ENCODE measurements at places on chromosomes 7 and 10.

DNA sequence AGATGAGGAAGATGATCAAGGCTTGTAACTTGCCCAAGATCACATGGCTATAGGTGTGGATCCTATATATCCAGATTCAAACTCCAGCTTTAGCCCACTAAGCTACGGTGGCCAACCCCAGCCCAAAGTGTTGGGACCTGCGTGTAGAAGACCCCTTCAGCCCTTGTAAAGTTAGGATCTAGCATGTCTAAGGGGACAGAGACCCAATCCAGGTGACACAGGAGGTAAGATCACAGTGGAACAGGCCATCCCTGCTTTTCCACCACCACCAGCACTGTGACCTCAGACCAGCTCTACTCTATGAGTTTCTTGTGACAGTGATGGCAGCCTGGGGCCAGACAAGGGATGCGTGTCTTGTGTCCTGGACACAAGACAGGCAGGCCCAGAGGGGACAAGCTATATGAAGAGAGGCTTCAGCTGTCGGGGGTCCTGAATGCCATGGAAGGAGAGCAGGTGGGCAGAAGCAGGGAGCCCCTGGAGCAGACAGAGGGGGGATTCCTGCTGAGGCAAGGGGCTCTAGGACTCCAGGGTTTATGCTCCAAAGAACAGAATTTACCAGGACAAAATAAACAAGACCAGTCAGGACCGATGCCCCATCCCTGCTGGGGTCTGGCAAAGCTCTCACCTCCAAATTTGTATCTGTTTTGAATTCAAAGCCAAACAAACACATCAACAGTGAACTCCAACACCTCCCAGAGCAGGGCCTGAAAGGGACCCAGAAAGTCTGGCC is 10.4 kb downstream of the GPRIN2 start:
- no peak for DNase-seq

- peak; percentile 7 for DNase-seq
These were observed 786 bp downstream of the ATP5F1C start for GRCh38 chr10:7788639-7789286.

DNA sequence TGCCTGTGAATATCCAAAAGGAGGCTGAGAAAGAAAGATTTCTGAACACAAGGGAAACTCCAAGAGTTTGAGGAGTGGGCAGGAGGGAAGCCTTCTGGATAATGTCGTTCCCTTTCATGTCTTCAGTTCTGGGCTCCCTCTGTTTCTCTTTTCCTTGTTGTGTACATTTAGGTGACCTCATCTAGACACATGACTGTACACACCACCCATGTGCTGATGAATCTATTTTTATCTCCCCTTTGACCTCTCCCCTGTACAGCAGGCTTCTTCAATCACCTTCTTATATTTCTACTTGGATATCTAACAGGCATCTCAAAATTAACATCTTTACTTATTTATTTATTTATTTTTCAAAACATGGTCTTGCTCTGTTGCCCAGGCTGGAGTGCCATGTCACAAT is 363.1 kb downstream of the GATA3 start:
- DNase-seq, result no peak

GRCh38 chr10:63866747-63867140 is 345.5 kb downstream of the REEP3 start:
- no peak for DNase-seq

DNA sequence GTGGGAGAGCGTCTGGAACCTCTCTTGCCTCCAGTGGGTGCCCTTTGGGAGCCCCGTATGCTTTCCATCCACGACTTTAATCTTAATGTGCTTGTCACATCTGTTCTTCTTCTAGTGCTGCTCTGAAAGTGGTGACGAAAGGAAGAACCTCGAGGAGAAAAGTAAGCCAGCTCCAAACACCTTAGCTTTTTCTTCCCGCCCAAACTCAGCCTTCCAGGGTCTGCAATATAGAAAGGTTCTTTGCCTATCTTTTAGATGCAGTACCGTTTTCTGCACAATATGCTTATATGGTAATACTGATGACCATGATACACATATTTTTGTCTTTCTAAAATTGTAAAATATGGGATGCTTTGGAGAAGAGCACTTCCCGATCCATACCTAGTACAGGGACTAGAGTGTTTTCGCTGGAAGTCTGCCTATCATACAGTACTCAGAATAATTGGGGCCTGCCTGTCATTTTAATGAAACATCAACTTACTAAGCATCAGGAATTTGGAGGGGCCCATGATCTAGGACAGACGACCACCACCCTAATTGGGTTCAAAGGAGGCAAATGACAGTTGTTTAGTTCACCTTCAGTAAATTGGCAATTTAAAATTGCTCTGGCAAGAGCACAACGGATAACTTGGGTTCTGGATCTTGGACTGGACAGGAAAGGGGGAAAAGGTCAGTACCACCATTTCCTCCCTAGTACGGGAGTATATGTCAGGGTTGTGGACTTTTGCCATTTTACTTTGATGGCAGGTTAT is 884 bp downstream of the RINT1 start:
- DNase-seq, result no peak

GRCh38 chr7:151150388-151150787 is 17.1 kb downstream of the GBX1 start:
- no peak for DNase-seq

- DNase-seq, result no peak
These were observed 444.1 kb upstream of the LRRN3 start for GRCh38 chr7:110646804-110647203.

DNA sequence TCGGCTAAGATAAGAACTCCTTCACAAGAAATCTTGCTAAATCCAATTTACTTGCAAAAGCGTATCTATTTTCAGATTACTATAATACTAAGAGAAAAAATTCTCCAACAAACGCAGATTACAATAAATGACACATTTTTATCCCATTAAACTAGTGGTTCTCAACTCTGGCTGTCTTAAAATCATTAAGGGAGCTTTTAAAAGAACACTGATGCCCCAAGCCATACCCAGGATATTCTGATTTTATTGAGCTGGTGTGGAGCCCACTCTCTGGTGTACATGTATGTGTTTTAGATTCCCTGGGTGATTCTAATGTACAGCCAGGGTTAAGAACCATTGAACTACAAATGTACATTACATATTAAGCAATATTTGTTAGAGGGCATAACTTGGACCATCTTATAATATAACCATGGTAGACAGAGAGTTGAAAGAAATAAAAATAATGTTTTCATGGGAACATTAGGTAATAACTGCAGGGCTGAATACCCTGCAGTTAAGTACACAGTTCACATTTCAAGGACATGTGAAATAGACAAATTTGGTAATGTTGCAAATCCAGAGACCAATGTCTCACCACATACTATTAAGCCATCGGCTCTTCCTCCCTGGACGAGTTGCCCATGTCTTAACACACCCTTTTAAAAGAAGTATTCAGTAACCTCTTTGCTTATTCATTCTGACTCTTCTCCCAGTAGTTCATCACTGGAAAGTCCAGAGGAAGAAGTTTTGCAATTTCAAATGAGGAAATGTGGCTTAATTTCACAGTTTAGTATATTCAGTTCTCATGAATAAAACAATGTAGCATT is 6.2 kb downstream of the GSAP start:
- DNase-seq, result no peak

DNA sequence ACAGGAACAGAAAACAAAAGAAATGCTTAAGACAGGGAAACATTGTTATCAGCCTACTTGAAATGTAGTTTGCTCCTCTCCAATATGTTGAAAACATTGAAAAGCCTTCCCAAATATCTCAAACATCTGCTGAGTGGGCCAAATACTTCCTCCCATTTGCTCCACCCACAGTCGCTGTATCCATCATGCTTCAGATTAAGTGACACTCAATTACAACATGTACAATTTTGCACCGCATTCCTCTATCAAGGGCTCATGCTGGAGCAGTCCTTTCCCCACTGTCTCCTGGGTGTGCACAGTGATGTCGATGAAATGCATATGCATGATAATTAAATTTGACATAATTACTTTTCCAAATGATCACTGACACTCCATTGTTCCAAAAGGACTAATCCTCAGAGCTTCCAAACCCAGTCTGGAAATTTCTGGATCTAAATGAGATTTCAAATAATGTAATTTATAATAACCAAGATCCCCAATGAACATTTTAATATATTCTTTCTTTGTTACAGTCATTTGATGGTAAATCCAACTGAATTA is 604.6 kb downstream of the GRID1 start:
- DNase-seq, result no peak

- no peak for DNase-seq
These were observed 23.5 kb downstream of the SGMS1 start for GRCh38 chr10:50600286-50600685.

GRCh38 chr10:72822342-72822986 is 71.1 kb upstream of the OIT3 start:
- DNase-seq, result no peak

DNA sequence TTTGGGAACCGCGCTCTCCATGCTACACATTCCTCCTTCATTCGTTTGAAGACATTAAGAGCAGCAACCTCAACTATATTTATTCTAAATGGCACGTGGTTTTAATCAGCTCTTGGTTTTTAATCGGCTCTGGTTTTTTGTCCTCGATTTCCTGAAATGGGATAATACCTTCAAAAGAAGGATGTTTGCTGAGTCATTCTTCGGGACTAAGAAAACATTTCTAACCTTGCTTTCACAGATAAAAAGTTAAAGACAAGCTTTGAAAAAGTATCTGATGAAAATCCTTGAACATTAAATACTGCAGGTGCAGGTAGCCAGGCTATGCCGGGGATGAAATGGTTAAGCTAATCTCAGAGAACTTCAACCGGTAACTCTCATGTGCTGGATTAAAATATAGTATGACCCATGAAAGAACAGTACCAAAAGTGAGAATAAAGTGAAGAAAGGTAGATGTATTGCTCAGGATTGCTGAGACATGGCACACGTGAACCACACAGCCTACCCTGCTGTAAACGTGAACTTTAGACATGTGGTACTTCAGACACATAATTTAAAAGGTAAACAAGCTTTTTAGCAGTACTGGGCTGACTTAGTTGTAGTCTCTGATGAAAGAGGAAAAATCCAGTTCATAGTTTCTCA is 89.1 kb downstream of the PTPRN2 start:
- no peak for DNase-seq

DNA sequence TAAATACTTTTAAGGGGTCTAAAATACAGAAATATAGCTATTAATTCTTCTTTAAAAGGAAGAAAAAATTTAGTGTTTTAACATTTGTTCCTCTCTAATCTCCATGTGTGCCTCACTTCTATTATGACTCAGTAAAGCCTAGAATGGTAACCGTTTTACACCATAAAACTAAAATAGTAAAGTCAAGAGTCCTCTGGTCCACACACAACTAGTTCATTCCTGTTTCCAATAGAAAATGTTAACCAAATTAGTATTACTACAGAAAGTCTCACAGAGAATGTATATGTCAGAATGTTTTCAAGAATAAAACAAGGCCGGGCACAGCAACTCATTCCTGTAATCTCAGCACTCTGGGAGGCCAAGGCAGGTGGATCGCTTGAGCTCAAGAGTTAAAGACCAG is 55.8 kb downstream of the CNOT4 start:
- no peak for DNase-seq

GRCh38 chr7:70098133-70098561 is 499.9 kb downstream of the AUTS2 start:
- DNase-seq, result no peak

GRCh38 chr7:91596287-91596686 is 284.2 kb downstream of the MTERF1 start:
- DNase-seq, result no peak

DNA sequence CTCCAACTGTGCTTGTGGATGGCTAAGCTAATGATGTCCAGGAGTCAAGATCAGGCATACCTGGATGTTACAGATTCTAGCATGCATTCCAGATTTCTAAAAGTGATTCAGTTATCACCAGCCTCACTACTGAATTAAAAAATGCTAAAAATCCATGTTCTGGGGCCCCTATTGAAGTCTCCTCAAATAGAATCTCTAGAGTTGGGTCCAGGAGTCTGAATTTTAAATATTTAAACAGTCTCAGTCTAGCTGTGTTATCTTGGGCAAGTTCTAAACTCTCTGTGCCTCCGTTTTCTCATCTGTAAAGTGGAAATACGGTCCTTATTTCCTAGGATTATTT is 5.0 kb downstream of the ARID5B start:
- DNase-seq, result no peak

GRCh38 chr10:126904818-126905701 is at the start of gene DOCK1:
Gene DOCK1, plus strand, starts transcription at chr10:126905428. Its CDS starts 90 bp downstream, at chr10:126905518.
- no peak for DNase-seq

DNA sequence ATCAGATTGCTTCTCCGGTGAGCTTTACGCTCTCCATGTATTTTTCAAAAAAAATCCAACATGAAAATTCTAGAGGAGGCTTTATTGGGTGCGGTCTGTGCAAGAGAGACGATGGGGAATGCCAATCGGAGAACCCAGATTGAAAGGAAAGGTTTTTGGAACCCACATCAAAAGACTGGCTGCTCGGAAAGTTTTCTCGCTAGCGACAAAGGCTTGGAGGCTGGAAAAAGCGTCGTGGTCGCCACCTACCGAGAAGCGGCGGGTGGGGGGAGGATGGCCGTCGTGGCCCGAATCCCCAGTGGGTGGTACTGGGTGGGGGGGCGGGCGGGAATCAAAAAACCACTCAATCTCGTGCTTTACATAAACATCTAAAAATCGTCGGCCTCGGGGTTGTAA is 1.1 kb upstream of the GTF2I start:
- peak; percentile 64 for DNase-seq

DNA sequence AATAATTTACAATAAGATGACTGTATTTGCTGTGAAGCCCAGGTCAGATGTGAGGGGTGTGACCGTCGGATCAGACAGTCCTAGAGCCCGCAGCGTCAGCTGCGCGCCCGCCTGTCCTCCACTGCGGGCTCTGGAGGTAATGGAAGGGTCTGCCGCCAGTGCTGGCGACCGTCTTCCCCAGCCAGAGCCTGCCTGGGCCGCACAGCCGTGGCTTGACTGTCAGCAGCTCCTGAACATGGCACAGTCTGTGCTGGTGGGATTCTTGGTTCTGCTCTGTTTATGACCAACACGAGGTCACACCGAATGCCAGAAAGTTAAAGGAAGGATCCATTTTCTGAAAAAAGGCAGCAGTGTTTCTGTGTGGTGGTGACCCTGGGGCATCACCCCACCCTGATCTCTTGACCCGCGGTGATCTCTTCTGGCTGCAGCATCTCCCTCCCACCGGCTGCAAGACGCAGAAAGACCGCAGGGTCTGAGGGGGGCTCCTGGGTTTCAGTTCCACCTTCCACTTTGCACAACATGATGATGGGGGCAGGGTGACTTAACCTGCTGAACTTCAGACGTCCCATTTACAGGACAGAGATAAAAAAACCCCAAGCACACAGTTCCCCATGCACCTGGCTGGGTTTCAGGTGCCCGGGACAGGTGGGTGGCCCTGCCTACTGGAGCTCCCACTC is 103.7 kb downstream of the DNAJB6 start:
- no peak for DNase-seq

All from putamen (tissue), 1 donor.